ENCODE measurements at places on chromosomes 6 and 20.
A peak's percentile ranks its signal among the peaks of the same experiment; 100 is the strongest.

DNA sequence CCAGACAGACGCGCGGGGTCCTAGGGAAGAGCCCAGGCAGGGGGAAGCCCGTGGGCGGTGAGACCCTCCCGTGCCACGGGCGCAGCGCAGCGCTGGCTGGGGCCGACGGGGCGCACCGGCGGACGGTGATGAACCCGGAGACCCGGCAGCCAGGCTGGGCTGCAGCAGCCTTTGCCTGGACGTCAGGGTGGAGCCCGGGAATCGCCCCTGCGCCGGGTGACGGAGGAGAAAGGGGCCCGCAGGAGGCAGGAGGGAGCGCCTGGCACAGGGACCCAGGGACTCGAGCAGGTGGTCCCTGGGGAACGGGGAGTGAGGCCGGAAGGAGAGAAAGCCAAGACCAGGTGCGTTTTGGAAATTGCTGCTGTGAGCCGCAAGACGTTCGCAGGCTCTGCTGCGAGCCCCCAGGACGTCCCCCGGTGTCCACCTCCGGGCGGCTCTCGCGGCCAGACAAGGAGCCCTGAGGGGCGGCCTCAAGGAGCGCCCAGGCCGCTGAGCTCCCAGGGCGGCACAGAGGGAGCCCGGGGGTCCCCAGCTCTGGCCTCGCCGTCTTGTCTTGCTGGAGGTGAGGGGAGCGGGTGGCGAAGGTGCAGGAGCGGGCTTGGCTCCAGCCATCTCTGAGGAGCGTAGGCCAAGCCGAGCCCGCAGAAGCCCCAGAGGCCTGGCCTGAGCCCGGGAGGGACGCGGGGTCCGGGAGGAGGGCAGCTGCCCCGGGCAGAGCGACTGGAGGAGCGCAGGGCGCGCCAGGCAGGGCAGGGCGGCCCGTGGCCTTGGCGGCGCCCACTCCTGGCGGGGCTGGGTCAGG is 191.2 kb upstream of the PDE10A start:
- no peak for DNase-seq

GRCh38 chr6:167475947-167476346 is 151.1 kb downstream of the TTLL2 start:
- no peak for DNase-seq

DNA sequence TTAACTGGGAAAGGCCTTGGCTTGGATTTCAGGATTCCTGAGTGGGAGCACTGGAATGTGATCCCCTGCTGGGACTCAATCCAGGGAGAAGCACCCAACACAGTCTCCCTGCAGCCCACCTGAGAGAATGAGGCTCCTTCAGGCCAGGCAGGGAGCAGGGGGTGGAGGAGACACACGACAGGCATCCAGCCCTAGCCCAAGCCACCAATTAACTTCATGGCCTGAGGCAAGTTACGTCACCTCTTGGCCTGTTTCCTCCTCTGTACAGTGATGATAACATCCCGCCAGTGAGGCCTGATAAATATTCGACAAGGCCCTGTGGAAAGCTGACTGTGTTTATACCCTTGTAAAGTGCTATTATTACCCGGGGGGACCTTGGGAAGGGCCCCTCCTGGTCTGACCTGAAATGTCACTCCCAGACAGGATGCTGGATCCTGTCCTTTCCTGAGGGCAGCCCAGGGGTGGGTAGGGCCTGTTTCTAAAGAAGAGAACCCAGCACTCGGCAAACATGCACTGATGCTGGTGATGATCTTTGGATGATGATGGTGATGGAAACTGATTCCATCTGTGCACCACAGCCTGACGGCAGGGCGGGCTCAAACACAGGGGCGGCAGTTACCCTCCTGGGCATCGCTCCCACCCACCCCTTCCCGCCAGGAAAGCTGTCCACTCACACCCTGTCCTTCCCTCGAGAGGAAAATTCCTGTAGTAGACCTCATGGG is 12.4 kb downstream of the FRS3 start:
- DNase-seq = no peak

DNA sequence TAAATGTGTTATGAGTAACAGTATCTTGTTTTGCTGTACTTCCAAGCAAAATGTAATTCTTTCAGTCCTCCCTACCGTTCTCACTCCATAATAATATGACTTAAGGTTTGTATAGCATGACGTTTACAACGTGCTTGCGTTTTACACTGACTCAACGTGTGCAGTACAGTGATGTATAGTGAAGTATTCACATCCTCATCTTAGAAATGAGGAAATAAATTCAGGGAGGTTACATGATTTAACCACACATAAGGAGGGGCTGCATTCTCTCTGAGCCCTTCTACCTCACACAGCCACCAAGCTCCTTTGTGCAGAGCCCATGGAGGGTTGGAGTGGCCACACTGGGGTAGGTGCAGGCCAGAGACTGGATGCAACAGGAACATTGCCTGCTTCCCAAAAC is 164.5 kb downstream of the MTHFD1L start:
- DNase-seq = no peak

GRCh38 chr6:125220712-125221111 is 67.1 kb downstream of the TPD52L1 start:
- DNase-seq = no peak

DNA sequence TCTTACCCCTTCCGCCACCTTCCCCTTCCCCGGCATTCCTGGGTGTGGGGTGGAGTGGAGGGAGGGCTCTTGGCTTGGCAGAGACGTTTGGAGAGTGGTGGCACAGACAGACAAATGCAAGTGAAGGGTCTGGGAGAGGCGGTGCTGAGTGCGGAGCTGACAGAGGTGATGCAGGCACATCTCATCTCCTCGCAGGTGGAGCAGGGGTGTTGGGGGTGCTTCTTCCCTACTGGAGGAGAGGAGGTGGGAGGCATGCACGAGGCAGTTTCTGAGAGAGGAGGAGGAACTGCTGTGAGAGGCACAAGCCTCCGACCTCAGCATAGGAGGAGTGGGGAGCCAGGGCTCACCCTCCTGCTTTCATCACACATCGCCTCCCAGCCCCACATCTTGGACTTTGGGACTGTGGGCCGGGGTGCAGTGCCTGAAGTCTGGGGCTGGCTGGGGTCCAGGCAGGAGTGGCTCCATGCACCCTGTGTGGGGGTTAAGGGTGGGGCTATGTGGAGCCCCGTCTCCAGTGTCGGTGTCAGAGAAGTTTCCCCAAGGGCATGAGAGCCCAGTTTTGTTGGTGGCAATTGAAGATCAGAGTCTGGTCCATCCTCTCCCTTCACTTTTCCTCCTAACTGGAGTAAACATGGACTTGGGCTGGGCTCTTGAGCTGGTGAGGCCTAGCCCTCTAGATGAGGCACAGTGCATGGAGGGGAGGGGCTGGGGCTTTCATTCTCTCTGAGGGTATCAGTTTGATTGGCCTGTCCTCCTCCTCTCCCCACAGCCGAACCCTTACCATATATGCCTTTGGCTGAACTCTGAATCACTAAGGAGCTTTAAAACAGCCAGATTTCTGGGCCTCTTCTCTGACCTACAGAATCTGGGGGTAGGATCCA is 20.2 kb upstream of the SLC22A7 start:
- DNase-seq = no peak

GRCh38 chr6:53567701-53568100 is 22.8 kb upstream of the GCLC start:
- no peak for DNase-seq

DNA sequence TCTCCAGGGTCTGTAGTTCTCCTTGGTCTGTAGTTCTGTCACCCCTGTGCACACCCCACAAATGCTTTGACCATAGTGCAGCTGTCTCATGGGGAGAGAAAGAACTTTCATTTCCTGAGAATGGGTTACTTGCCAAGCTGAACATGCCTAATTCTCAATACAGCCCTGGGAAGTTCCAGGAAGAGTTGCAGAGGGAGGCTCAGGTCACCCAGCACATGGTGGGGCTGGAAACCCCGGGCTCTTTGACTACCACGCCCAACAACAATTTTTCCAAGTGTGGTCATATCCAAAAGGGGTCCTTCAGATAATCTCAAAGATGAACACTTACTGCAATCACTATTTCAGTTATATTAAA is 2.2 kb upstream of the PTPRA start:
- no peak for DNase-seq

- no peak for DNase-seq
These were observed 43.7 kb downstream of the TOP1 start for GRCh38 chr20:41072190-41072863.

GRCh38 chr6:91982559-91982958 is 1395.7 kb upstream of the MAP3K7 start:
- no peak for DNase-seq

GRCh38 chr6:111812060-111813038 is 60.9 kb downstream of the FYN start:
- DNase-seq = no peak

GRCh38 chr6:97275804-97276203 is 7.2 kb downstream of the MMS22L start:
- peak; percentile 18 for DNase-seq

DNA sequence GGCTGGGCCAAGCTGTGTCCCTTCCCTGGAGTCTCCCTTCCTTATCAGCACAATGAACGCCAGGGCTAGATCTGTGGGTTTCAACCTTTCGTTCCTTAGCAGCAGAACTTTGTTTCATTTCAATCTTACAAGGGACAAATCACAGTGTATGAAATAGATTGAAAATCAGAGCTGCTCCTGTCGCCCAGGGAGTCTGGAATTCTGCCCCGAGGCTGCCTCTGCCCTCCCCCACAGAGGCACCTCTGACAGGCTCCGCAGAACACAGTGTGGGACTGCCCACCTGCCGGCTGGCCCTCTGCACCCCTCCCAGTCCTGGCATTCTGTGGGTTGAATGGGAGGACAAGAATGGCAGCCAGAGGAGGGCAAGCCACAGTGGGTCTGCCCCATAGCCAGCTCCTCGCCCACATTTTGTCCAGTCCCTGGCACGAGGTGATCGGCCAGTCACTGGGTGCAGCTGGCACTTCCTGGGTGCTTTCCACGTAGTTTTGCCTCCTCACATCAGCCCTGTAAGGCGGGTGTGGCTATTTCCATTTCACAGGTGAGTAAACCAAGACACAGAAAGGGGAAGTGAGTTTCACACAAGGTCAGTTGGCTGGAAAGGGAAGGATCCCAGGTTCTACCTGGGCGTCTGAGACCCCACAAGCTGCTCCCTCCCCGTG is 26.1 kb downstream of the MANBAL start:
- DNase-seq = no peak

DNA sequence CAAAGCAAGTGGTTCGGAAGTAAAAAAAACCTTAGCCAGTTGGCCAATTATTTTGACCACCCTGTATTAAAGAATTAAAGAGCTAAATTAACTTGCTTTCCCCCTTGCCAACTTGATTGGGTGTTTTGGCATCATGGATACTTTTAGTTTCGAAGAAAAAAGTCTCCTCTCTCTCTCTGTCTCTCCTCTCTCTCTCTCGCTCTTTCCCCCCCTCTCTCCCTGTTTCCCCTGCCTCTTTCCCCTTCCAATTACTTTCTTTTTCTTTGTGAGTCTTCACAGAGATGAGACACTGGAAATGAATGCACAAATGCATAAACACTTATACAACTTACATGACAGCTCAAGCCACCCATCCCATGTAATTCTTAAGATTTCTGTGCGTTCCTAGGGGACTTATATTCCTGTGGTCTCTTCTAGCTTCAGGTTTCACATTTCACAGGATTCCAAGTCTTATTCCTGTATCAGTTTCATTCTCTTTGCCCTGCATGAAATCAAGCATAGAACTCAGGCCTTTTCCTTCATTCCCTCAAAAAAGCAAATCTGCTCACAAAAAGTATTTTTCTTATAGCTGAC is 32.9 kb upstream of the EYA4 start:
- no peak for DNase-seq

DNA sequence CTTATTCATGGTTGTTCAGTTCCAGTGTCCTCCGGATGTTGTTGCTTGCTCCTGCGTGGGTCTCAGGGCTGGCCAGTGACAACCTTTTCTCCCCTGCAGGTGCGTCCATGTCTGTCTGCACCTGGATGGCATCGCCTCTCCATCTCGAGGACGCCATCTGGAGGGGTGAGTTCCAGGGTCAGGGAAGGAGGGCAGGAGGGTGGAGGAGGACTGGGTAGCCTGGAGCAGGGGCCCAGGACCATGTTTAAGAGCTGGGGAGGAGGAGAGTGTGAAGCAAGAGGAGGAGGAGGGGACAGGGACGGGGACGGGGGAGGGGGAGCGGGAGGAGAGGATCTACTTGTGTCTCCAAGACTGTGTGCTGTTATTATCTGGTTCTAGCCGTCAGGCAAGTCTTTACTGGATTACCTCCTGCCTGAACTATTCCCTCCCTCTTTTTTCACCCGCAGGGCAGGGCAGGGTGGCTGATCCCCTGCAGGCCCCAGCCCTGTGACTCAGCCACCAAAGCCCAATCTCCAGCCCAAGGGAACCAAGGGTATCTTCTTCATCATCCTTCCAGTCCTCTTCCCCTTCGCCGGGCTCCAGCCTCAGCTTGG is 32.2 kb upstream of the TULP1 start:
- no peak for DNase-seq

- DNase-seq = no peak
These were observed 82.1 kb downstream of the RFPL4B start for GRCh38 chr6:112429226-112429625.

GRCh38 chr20:50445354-50446151 is 64.6 kb upstream of the PTPN1 start:
- DNase-seq = no peak

DNA sequence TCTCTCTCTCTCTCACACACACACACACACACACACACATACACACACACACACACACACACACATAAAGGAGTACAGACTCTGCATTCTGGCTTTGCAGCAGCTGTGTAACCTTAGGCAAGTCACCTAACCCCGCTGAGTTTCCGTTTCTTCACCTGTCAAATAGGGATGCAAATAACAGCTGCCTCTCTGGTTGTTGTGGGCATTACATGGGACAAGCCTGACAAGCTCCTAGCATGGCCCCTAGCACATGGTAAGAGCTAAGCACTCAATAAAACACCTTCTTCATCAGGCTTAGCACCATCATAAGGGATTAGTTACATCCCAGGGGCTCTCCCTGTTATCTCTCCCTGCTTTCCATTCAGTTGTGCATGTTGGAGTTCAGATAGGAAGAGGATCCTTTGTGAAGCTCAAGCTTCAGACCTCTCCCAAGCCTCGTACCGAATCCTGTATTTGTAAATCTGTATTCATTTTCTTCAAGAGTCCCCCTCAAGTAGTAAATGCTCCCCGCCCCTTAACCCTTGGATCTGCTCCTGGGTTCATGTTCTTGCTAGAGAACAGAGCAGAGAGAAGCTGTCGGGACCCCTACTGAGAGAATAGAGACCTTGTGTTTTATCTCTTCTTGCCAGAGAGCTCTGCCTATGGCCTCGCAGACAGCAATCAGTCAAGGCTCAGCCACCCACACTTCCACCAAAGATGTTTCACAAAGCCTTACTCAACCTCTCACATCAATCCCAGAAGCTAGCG is 2.2 kb downstream of the SLC13A3 start:
- no peak for DNase-seq

- no peak for DNase-seq
These were observed 35.5 kb upstream of the BMP2 start for GRCh38 chr20:6732001-6732447.

DNA sequence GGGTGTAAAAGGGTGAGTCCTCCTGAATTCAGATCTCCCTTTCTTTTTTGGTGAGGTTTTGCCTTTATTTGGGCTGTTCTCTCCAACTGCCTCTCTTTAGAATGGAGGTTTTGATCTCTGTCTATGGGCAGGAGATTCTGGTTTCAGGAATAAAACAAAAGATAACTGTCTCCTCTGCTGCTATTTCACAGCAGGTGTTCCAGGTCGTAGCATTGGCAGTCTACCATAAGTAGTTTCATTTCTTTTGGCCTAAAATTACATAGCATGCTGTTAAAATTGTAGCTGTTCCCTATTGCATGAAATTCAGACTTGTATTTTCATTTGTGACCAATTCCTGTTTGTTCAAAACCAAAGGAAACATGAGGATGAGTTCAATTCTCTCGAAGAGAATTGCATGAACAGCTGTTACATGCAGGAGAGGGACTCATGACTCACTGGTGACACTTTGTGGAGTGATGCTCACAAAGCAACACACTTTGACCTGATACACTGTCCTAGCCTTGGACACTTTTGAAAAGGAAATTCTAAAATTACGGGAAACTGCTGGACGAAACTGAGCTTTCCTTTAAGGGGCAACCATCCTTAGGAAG is 76.8 kb upstream of the SIRPG start:
- DNase-seq = no peak
